ENCODE measurements at places on chromosomes 2 and 18. TPM values are rescaled to one million over a fixed set of nuclear protein-coding genes. Genes with fewer than 3 reads are reported as not detected.

DSG4 gene
- not detected for total RNA-seq

CDH19 gene
- 2.3 TPM for total RNA-seq

LHCGR gene
- total RNA-seq, result not detected

CIB4 gene
- total RNA-seq, result not detected

STARD6 gene
- not detected for total RNA-seq

ANKRD30BL gene
- not detected for total RNA-seq

CCDC195 gene
- total RNA-seq, result not detected

IL36G gene
- total RNA-seq, result 0.10 TPM

EGR4 gene
- total RNA-seq, result 0.28 TPM

XPO1 gene
- 117 TPM for total RNA-seq

SERPINB3 gene
- 0.26 TPM for total RNA-seq

CABYR gene
- 11.3 TPM for total RNA-seq

SLC23A3 gene
- 0.58 TPM for total RNA-seq

MAL gene
- total RNA-seq, result not detected

IL1B gene
- 0.18 TPM for total RNA-seq

CD8B2 gene
- not detected for total RNA-seq

MYO5B gene
- total RNA-seq, result 12.7 TPM

KCNG2 gene
- total RNA-seq, result not detected

PLA2R1 gene
- total RNA-seq, result 2.6 TPM

TUBA3D gene
- total RNA-seq, result not detected

ANKRD23 gene
- 1.0 TPM for total RNA-seq

UCN gene
- 2.3 TPM for total RNA-seq

Measured in A549 treated with CpdA at 1 μM for 4 hours (cell line).